ENCODE measurements at places on chromosomes 16 and 17.

GRCh38 chr16:18834864-18835263, 33.5 kb upstream of the ARL6IP1 start:
- DNase-seq: no peak

- no peak for DNase-seq
These were observed 3.5 kb upstream of the C16orf95 start for GRCh38 chr16:87320510-87321227.

- DNase-seq: no peak
These were observed 36.0 kb downstream of the NTN1 start for GRCh38 chr17:9057310-9057709.

DNA sequence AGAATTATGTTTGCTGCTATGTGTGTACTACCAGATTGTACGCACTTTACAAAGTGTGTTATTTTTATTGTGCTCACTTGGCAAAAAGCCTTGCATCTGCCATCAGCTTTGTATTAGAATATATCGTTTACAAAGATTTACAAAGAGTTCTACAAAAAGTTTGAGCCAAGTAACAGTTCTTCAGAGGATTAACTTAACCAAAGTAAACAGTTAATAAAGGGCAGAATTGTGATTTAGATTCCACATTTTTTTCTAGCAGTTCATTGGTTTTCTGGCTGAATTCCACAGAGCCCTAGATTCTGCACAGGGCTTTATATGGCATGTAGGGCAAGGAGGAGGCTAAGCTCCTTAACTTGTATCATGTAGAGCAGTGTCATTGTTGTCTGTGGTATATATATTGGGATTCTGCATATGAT, 29.4 kb downstream of the UTP18 start:
- DNase-seq: no peak
